Endothelial cell of coronary artery (primary cell): ENCODE measurements at places on chromosomes 1 and 21. TPM values are rescaled to one million over a fixed set of nuclear protein-coding genes. Genes with fewer than 3 reads are reported as not detected.

CAMK1G gene
- total RNA-seq: not detected in 2 replicates

FAM72A gene
- 2.5 and 4.6 TPM in 2 replicates for total RNA-seq

ETV3L gene
- not detected in 2 replicates for total RNA-seq

GPR61 gene
- total RNA-seq: 0.27 and 0.66 TPM in 2 replicates

LYPD8 gene
- 0.19 TPM in 1 of 2 replicates, not detected in the other for total RNA-seq

S100A3 gene
- total RNA-seq: 1.3 and 3.2 TPM in 2 replicates

ACTL8 gene
- not detected in 2 replicates for total RNA-seq

APCS gene
- total RNA-seq: not detected in 2 replicates

CRYBG2 gene
- 0.36 TPM in 1 of 2 replicates, not detected in the other for total RNA-seq

LCE2B gene
- not detected in 2 replicates for total RNA-seq

C1QTNF12 gene
- total RNA-seq: 0.45 and 0.85 TPM in 2 replicates

APOBEC4 gene
- total RNA-seq: not detected in 2 replicates
